ENCODE measurements at places on chromosomes 16 and 17.

DNA sequence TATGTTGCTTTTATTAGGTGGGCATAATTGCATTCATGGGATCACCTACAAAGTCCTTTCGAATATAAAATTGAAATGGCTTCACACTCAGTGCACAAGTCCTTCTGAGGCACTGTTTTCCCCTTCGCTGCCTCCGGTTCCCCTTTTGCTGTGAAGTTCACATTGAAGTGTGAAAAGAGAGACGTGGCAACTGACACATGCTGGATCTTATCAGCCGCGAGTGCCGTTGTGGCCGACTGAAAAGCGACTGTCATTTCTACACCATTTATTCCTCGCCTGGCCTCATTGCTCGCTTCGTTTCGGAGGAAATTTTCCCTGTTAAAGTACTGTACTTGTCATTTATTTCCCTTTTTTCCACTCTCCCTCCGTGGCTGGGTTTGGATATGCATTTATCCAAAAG lies 423.5 kb downstream of the MAF start:
- no peak for DNase-seq

DNA sequence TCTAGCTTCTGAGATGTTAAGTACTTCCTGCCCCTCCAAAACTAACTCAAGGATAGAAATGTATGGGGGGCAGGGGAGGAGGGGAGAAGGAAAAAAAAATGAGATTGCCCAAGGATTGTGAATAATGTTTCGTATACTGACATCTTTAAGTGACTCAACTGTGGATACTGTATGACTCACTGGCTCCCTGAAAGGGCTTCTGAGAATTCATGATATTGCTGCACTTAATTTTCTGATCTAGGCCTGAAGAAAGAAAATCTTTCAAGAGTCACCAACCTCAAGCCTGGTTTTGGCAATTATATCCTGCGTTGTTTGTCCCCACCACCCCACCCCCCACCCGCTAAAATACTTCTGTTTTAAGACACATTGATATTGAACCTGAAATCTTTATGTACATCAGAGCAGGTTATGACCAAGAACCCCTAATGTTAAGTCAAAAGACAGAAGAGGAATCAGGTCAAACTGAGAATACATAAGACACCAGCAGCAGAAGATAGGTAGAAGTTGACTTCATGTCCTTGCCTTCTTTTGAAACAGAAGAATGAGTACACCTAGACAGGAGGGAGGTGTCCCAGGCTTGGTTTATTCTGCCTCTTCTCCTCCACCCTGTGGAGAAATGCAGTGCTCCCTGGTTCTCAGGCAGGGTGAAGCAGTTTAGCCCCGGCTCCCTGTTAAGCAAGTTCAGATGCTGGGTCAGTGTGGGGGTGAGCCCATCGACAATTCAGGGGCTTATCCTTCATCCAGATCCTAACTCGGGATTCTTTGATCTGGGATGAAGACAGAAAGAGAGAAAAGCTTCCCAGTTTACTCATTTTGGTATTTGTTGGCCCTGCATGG lies 3.3 kb upstream of the FBXL20 start:
- no peak for DNase-seq

- no peak for DNase-seq
Observed at GRCh38 chr17:42274812-42275526, 1.2 kb downstream of the STAT5B start.

GRCh38 chr16:13553453-13553985 lies 366.4 kb upstream of the ERCC4 start:
- no peak for DNase-seq

DNA sequence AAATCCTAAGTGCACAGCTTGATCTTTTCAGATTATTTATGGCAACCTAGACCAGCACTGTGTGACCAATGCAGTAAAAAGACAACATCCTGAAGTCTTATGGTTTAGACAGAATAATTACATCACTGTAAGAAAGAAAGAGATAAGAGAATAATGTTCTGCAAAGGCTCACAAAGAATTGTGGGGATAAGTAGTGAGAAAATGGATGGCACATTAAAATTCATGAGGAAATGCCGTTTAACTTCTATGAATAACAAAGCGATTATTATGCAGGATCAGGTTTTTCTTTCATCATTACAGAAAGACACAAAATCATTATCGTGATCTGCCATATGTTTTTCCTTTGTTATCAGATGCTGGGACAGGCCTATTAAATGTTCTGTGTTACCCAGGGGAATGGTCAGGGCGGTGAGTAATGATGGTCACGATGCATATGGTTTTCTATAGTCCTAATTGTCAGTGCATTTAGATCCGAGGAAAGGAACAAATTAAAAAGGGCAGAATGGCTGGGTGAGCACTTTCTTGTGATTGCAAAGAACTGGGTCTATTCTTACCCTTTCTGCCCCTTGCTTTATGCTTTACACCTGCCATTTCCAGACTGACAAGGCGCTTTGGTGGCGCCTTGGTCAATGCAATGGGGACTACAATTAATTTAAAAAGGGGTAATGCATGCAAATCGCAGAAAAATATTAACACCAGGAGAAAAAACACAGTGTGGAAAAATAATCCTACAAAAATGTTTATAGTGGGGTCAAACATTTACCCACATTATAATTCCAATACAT lies 18.1 kb upstream of the DHX40 start:
- DNase-seq: no peak

DNA sequence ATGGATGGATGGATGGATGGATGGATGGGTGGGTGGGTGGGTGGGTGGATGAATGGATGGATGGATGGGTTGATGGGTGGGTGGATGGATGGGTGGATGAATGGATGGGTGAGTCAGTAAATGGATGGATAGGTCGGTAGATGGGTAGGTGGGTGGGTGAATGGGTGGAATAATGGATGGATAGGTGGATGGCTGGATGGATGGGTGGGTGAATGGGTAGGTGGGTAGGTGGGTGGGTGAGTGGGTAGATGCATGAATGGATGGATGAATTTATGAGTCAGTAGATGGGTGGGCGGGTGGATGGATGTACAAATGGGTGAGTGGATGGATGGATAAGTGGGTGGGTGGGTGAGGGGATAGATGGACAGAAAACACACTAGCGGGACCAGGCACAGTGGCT lies 4.9 kb downstream of the ZG16B start:
- DNase-seq: no peak

GRCh38 chr17:9309216-9309615 lies 266.4 kb downstream of the STX8 start:
- DNase-seq: no peak

GRCh38 chr17:81332914-81333528 lies 37.9 kb upstream of the SLC38A10 start:
- no peak for DNase-seq

- no peak for DNase-seq
Observed at GRCh38 chr17:51298508-51299371, 38.4 kb downstream of the UTP18 start.

DNA sequence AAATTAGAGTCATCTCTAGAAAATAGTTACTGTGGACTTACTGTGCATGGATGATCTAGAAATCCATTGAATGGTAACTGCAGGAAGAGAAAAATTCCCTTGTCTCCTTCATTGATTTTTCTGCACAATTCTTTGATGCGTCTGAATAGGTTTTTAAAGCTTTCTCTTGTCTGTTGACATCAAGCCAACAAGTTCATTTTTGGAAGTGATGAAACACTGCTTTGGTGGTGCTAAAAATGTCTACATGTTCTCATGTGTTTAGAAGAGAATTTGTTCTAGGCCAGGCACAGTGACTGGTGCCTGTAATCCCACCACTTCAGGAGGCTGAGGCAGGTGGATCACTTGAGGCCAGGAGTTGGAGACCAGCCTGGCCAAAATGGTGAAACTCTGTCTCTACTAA lies 57.1 kb upstream of the AXIN2 start:
- DNase-seq: no peak

- no peak for DNase-seq
Observed at GRCh38 chr17:42378959-42379594, 9.2 kb downstream of the STAT3 start.

- DNase-seq: no peak
Observed at GRCh38 chr17:41416479-41416878, 7.9 kb downstream of the KRT37 start.

GRCh38 chr17:63095879-63096278 lies 129.8 kb downstream of the TANC2 start:
- DNase-seq: no peak

DNA sequence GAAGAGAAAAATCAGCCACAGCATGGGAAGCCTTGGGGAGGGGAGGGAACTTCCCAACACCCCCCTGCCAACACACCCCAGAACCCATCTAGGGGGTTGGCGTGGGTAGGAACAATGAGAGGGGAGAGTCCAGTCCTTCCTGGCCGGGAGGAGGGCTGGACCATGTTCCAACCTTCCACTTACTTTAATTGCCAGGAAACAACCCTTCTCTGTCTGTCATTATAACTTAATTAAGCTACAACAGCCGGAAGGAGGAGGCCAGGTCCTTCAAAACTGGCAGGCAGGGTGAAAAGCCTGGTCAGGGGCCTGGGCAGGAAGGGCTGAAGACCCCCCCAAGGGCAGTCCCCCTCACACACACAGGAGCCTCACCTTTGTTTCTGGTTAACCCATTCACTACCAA lies 447.0 kb downstream of the SOX9 start:
- no peak for DNase-seq

DNA sequence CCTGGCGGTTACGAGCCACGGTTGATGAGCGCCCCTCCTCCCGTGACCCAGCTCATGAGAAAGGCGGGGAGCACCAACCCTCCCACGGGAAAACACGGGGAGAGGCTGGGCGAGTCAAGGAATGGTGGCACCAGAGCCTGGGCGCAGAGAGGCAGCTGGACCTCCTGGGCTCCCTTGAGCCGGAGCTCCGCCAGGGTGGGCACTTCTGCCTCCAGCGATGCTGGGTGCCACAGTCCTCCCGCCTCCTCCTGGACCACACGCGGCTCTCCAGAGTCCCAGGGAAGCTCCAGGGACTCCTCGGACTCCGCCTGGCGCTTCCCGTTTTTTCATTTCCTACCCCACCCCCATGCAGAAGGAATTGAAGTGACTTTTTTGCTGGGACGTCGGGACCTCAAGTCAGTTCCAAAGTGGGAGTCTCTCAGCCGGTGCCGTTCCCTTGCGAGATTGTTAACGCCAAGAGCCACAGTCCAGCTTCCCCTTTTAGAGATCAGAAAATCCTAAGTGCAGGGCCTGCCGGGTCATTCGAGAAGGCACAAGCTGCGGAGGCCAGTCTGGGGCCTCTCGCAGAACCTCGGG lies 6.6 kb upstream of the CBX8 start:
- no peak for DNase-seq

GRCh38 chr17:29617125-29617480 lies 5.6 kb downstream of the CORO6 start:
- DNase-seq: peak; percentile 80

DNA sequence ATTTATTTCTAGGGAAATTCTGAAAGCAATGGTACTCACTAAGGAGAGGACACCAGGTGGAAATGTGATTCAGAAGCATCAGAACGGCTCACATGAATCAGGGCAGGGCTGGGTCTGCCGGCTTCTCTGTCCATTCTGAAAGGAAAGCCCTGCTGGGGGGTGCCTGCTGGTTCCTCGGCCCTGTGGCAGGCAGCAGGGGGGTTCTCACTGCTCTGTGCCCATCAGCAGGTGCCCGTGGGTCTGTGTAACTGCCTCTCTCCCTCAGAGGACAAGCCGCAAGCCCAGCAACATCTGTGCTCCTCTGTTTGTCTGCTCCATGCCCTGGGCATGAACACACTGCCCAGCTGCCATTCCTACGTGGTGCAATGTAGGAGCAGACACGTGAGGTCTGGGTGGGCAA lies 74.9 kb upstream of the ZNF423 start:
- no peak for DNase-seq

DNA sequence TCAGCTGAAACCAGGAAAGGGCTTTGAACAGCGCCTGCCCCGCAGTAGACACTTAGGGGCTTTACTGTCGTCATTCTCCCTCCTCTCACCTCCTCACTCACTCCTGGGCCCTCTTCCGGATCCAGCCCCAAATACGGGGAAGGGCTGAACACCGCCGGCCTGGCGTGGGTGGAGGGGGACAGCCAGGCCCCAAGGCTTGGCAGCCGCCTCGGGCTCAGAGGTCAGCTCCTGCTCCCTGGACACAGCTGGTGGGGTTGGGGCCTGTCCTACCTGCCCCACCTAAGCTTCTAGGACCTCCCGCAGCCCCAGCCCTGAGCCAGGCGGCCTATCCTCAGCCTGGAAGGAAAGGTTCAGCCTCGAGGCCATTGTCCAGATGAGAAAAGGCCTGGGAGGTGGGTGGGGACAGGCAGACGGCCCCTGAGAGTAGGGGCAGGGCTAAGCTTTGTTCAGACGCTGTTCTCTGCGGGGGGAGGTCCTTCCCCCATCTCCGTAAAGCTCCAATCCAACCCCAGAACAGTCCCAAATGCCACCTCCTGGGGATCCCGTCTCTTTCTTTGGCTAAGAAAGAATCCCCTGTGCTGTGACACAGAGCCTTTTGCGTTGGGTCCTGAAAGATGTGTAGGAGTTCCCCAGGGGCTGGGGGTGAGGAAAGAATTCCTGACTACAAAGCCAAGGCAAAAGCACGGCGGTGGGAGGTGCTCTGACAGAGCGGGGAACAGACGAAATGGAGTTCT lies 881 bp upstream of the LLGL1 start:
- no peak for DNase-seq

- no peak for DNase-seq
Observed at GRCh38 chr17:73560661-73561060, 83.6 kb downstream of the SDK2 start.

- no peak for DNase-seq
Observed at GRCh38 chr17:40582328-40582901, 17.1 kb upstream of the CCR7 start.

- no peak for DNase-seq
Observed at GRCh38 chr17:14276535-14277250, 24.2 kb upstream of the HS3ST3B1 start.

DNA sequence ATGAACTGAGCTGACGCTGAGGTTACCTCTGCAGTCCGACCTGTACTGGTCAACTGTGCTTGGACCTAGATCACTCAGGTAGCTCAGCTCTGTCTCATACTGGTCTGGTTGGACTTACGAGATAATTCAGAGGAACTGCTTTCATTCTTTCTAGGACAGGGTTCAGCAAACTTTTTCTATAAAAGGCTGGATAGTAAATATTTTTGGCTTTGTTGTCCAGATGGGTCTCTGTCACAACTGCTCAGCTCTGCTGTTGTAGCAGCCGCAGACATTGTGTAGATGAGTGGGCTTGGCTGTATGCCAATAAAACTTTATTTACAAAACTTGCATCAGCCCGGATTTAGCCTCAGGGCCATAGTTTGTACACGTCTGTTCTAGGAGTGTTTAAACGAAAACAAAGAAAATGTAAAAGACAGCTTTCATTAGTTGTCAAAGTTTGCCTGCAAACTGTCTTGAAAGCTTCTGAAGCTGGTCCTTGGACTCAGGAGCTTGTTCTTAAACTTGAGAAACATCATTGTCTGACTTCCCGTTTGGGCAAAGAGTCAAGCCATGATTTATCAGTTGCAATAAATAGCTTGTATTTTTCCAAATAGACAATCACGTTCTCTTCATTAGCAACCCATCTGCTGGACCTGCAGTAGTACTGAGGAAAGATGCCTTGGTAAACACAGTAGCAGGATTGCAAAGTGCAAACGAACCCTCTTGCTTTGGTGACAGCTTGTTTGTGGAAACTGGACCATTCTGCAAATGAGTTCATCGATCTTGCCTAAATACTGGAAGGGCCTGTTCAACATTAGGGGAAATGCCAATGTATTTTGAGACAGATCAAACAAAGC lies 253.4 kb downstream of the SNX29 start:
- DNase-seq: no peak

- no peak for DNase-seq
Observed at GRCh38 chr16:27759301-27759871, 209.4 kb downstream of the KATNIP start.

GRCh38 chr17:65604070-65604469 lies 42.6 kb upstream of the AXIN2 start:
- DNase-seq: no peak

- DNase-seq: no peak
Observed at GRCh38 chr17:14118951-14119350, 49.6 kb downstream of the COX10 start.

- no peak for DNase-seq
Observed at GRCh38 chr16:47852991-47853390, 302.8 kb downstream of the ABCC12 start.
